ENCODE measurements at places on chromosomes 1 and 21.

GRCh38 chr1:81760477-81761097 is 40.1 kb upstream of the ADGRL2 start:
- DNase-seq: no peak

GRCh38 chr1:113998361-113998760 is 19.1 kb downstream of the OLFML3 start:
- DNase-seq: no peak

DNA sequence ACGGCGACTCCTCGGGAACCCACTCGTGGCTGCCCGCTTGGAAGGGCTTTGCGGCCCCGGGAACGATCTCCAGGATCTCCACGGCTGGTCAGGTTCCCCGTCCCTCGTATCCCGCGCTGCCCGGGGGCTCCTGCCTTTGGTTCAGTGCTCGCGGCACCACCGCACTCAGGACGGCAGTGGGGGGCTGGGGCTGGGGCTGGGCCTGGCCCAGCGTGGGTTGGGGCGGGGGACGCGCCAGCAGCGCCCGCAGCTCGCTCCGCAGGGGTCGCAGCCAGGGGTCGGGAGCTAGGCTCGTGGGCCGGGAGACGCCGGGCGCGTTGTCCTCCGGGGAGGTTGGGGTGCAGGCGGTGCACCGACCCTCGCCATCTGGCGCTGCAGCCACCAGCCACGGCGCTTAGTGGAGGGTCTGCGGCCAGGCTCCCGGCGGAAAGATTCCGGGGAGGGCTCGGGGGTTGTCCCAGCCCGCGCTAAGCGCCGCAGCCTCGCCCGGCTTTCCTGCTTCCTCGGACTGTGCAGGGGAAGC is 8.9 kb downstream of the SIM2 start:
- DNase-seq: no peak

DNA sequence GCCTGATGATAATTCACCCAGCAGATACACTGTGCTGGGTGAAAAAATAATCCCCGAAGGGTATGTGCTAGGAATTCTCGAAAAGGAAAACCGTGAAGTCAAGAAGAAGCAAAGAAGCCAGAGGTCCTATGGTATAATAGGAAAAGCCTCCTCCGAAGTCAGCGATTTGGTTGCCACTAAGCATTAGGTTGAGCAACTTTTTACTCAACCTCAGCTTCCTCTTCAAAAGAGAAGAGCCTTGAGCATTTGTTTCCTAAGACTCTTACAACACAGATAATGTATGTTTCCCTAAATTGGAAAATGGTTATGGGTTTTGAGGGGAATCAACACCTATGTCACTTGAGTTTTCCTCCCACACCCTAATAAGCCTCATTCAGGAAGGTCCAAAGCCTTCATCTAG is 21.3 kb upstream of the MNDA start:
- DNase-seq: no peak

DNA sequence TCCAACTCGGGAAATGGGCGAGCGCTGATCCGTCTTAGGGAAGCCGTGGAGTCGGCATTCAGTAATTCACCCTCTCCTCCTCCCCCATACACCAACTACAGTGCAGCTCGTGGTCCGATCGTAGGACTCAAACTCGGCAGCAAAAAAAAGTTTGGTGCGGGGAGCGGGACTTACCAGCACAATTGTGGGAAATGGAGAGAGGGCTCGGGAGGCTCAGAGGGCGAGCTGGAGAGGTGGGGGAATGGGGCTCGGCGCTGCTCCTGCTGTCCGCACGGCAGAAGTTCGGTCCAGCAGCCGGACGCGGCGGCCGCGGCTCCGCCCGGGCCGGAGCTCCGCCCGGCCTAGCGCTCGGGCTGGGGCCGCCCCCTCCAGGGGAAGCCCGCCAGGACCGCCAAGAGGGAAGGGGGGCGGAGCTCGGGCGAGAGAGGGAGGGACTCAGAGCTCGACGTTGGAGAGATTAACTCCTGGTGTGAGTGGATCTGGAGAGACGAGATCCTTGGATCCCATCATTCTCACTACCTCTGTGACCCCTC is 676 bp upstream of the PIAS3 start:
- peak; percentile 85 for DNase-seq

DNA sequence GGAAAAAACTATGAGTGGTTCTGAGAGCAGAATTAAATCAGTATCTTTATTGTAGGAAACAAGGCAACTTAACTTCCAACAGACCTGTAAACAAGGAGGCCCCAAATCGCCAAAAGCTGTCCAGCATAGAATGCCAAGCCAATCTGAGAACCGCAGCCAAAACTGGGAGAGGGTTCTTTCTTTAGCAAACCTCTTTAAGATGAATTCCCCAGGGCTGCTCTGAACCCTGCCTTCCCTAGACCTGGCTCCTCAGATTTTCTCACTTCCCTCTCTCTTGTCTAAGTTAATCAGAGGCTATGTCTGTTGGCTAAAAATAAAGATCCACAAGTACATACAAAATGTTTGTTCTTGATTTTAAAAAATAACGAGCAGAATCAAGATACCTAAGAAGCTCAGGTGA is 141.4 kb downstream of the SMYD3 start:
- DNase-seq: no peak

- DNase-seq: no peak
Measured at GRCh38 chr1:67855961-67856360, 22.7 kb upstream of the GNG12 start.

DNA sequence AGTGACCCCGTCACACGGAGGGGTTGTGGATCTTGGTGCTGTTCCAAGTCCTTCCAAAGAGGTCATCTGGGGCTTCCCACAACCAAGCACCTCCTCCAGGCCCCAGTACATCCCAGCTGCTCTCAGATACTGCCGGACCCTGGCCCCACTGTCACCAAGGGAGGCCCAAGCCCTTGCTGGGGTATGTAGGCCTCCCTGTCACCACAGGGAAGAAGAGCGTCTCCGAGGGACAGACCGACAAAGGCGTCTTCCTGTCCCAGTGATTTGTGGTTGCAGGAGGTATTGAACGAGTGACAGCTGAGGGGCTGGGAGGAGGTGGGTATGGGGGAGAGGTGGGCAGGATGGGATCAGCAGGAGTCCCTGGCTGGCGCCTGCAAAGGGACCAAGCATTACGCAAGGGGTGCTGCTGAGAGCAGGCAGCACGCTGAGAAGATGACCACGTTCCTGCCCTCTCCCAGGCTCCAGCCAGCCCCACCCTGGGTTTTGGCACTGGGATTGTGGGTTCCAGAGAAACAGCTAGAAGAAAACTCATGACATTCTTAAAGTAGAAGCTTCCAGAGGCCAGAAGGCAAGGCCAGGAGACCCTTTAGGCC is 29.7 kb downstream of the LRP8 start:
- DNase-seq: no peak

DNA sequence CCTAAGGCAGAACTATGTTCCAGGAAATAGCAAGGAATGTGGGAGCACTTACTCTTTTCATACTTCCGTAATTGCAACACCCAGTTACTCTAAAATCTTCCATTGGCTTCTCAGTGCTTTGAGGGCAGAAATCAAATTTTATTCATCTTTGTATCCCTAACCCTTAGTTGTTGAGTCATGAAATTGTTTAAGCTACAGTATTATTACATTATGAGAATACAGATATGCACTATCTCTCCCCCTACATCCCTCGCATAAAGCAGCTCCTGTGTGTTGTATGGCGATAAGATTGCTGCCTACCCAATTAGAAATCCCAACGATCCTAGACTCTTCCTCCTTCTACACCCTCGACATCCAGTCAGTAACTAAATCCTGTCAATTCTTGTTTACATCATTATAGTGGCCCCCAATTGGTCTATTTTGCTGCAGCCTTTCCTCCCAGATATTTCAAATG is 2.6 kb downstream of the AIDA start:
- no peak for DNase-seq

GRCh38 chr1:89649783-89650182 is 16.9 kb downstream of the LRRC8C start:
- no peak for DNase-seq

GRCh38 chr1:1020000-1020404 is at the start of gene AGRN:
AGRN (plus strand) TSS chr1:1020120; CDS start chr1:1020173, 53 bp downstream.
- peak; percentile 40 for DNase-seq

DNA sequence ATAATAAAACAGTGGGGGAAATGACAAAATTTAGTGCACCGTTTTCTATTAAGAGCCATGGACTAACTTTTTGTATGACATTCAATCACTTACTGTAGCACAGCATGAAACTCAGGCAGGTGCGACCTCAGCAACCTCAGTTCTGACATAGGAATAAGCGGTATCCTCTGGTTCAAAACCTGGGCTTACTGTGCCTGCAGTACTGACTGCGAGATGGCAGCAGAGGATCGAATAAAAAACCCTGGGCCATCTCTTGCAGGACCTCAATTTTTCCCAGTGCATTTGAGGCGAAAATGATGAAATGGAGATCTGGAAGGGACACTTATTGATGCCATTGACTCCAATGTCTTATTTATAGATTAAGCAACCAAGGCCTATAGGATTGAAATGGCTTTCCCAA is 214.7 kb downstream of the ADGRL2 start:
- DNase-seq: no peak

- DNase-seq: no peak
Measured at GRCh38 chr1:223350361-223350908, 13.5 kb downstream of the SUSD4 start.

DNA sequence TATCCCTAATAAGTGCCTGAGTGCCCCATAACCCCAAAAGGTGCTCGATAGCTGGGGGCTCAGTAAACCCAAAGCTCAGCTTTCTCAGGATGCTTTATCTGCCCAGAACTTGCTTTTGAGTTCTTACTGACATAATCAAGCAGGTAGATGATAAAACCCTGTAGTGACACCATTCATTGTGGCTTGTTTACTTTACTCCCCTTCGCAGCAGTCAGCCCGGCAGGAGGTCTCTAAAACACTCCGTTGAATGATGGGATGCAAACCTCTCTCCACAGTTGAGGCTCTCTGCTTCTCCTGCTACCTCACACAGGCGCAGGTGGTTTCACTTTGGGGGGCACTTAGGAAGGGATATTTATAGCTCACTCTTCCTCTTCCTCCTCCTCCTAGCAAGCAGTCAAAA is 349.4 kb downstream of the HLX start:
- no peak for DNase-seq

GRCh38 chr1:219639876-219640577 is 27.1 kb upstream of the ZC3H11B start:
- DNase-seq: no peak

- no peak for DNase-seq
Measured at GRCh38 chr1:162218975-162219374, 149.5 kb downstream of the NOS1AP start.

DNA sequence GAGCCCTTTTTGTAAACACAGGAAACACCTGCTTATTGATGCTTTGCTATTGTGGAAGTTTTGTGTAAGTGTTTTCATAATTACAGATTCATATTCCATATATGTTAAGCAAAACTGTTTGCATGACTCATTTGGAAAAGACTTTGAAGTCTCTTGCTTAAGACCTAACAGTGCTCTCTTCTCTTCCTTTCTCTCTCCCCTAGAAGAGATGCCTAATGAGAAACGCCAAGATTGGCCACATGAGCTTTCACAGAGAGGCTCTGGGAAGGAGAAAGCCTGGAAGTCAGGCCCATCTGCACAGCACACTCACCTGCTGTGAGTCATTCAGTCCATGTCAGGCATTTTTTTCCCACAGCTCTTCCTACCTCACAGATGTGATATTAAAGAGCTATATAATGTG is 101.6 kb upstream of the PALMD start:
- no peak for DNase-seq

- no peak for DNase-seq
Measured at GRCh38 chr1:114756009-114756892, 1.5 kb downstream of the CSDE1 start.

DNA sequence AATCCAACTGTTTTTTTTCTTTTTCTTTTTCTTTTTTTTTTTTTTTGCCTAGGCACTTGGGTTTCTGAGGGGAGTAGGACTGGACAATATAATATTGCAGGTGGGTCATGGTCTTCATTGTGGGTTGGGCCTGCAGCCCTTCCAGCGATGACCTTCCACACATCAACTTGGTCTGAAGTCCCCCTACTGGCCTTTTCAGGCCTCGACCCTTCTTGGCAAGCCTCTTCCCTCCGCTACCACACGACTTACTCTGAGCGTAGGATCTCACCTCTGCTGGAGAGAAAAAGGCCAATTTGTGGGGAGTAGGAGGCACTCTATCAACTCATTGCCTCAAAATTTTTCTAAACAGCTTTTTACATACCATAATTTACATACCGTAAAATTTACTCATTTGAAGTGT is 51.1 kb upstream of the GRIK3 start:
- DNase-seq: no peak

DNA sequence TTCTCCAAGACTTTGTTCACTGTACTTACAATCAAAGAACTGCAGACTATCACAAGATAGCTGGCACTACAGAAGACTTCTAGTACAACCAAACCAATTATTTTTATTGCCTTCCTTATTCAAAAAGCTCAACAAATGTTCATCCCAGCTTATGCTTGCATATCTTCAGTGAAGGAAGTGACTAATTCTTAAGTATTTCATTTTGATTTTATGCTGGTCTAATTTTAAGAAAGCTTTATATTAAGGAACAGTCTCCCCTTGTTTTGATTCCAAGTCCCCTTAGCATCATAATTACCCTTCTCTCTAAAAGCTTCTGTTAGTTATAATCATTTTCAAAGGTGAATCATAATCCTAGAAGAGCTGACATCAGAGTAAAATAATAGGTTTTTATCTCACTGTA is 132.9 kb downstream of the LRRIQ3 start:
- DNase-seq: no peak

GRCh38 chr1:193489191-193489590 is 302.8 kb upstream of the B3GALT2 start:
- no peak for DNase-seq

DNA sequence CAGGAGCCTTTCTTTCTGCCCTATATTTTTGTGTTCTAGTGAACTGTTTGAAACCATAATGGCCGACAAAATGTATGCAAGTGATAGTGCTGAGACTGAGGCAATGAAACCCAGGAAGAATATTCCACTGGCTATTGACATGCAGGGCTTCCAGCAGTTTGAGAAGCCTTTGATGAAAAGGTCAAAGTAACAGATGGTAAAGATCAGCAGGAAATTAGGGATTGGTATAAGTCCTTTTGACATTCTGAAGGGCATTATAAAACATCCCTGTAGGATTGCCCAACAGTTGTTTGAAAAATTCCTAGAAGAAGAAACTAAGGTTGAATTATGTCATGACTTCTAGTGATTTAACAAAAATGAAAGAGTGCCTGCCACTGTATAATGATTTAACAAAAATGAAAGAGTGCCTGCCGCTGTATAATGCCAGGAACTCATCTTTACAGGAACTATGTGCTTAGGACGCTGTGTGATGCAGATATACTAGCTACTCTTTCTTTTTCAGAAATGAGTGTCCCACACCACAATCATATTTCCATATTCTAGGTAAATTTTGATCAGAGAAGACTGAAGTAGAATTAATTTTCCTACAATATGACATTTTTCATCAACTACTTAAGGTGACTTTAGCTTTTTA is 283.9 kb upstream of the ST6GALNAC5 start:
- no peak for DNase-seq

DNA sequence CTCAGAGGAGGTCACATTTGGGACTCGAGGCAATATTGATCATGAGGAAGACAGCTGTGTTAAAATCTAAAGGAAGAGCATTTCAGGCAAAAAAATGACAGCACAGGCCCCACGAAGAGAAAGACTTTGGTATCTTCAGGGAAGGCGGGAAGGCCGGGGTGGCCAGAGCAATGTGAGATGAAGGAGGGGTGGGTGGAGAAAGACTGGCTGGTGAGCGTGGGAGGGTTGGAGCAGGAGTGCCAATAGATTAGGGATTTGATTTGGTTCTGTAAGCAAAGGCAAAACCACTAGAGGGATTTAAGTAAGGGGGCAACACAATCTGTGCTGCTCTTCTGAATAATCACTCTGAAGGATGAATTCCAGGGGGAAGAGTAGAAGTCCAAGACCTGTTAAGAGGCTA is 48.0 kb upstream of the BCL9 start:
- no peak for DNase-seq

GRCh38 chr21:20999659-21000058 is 1.4 kb downstream of the NCAM2 start:
- peak; percentile 8 for DNase-seq

GRCh38 chr1:153505576-153505975 is 30.2 kb downstream of the S100A6 start:
- DNase-seq: no peak

Measured in activated naive CD8-positive, alpha-beta T cell treated with anti-CD3 and anti-CD28 coated beads for 36 hours (primary cell).